ENCODE measurements at places on chromosomes 1 and 21.

DNA sequence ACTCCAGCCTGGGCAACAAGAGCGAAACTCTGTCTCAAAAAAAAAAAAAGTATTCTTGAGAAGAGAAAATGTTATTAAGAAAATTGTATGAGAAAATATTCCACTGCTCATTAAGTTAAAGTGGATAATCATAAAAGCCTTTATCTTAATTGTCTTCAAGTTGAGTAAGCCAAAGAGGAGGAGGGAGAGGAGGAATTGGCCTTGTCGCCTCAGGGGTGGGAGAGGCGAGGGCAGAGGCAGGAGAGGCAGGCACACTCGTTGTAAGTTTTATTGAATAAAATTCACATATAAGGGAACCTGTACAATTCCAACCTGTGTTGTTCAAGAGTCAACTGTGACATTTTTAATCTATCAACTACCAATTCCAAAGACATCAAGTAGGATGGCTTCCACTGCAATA is 820.3 kb downstream of the USP25 start:
- no peaks in the 10 kb centered on the region for H3K27me3 ChIP-seq
- H3K27ac ChIP-seq, result no peak overlapping the region
- no peak for DNase-seq
- no peaks in the 10 kb centered on the region for H3K36me3 ChIP-seq

GRCh38 chr1:57696043-57696442 is 272.2 kb upstream of the DAB1 start:
- H3K27me3 ChIP-seq, result no peaks in the 10 kb centered on the region
- DNase-seq, result no peak
- H3K4me1 ChIP-seq, result no peaks in the 10 kb centered on the region
- H3K36me3 ChIP-seq, result no peaks in the 10 kb centered on the region

DNA sequence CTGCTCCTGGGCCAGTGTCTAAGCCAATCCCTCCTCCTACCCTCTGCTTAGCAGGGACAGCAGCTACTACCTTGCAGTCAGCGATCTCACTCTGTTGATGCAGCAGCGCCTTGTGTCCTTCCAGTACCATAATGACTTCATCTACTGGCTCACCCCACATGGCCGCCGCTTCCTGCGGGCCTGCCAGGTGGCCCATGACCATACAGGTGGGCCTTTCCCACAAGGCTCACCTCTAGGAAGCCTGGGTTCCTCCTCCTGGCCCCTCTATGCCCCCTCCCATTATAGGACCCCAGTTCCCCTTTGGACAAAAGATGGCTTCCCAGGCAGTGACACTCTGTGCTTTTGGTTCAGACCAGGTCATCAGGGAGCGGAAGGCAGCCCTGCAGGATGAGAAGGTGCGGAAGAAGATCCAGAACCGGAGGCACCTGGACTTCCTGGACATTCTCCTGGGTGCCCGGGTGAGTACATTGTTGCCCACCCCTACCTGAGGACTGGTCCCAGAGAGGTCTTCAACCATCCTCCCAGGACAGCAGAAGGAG is 15.1 kb downstream of the CYP4B1 start:
- H3K27ac ChIP-seq, result no peak overlapping the region
- no peaks in the 10 kb centered on the region for H3K36me3 ChIP-seq
- DNase-seq, result no peak
- H3K4me1 ChIP-seq, result no peaks in the 10 kb centered on the region
- H3K4me3 ChIP-seq, result no peak overlapping the region

- no peak for DNase-seq
- H3K4me1 ChIP-seq, result no peaks in the 10 kb centered on the region
- H3K27ac ChIP-seq, result no peak overlapping the region
- no peak overlapping the region for H3K4me3 ChIP-seq
- H3K27me3 ChIP-seq, result no peaks in the 10 kb centered on the region
Observed at GRCh38 chr1:198462365-198463019, 78.0 kb downstream of the ATP6V1G3 start.

DNA sequence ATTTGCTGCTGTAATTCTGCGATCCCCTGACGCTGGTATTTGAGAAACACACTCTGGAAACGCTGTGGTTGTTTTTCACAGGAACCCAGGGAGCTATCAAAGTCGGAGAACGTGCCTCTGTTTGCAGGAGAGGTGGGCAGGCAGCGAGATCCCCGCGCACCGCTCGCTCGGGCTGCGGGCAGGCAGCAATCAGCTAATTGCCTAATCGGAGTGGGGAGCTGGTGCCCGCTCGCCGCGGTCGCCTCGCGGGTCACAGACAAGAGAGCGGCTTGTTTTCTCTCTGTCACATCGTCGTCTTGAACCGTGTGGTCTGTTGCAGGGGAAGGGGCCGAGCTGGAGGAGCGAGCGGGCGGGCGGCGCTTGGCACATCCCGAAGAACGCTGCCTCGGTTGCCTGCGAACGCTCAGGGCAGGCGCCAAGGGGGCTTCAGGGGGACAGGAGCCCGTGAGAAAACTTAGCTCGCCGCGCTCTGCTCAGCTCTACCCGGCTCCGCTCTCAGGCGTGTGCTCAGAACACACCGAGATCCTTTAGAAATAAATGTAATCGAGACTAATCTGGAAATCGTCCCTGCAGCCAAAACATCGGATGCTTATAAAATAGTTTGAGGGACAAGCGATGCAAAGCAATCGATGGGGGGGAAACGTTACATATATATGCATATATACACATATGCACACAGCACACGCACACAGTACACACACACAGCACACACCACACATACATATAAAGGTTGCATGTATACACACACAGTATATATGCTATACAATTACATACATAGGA is 93.6 kb upstream of the SMYD2 start:
- peaks cover 50% of the 10 kb centered on the region for H3K27me3 ChIP-seq
- DNase-seq, result no peak
- H3K4me1 ChIP-seq, result peaks cover 2% of the 10 kb centered on the region
- H3K36me3 ChIP-seq, result no peaks in the 10 kb centered on the region
- no peak overlapping the region for H3K27ac ChIP-seq
- H3K4me3 ChIP-seq, result no peak overlapping the region

DNA sequence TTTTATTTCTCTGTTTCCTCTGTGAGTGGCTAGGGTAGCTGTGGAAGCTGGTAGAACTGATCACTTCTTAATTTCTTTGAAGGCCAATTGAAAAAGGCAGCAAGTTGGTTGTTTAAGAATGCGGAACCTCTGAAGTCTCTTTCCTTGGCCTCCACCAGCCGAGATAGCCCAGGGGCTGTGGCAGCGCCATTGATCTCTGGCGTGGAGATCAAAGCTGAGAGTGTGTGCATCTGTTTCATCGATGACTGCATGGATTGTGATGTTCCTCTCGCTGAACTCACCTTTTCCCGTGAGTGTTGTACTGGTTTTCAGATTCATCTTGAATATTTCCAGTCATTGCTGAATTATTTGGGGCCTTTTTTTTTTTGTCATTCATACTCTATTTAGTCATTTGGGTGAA is 97.7 kb downstream of the VPS13D start:
- H3K27me3 ChIP-seq, result no peaks in the 10 kb centered on the region
- no peak overlapping the region for H3K4me3 ChIP-seq
- H3K27ac ChIP-seq, result no peak overlapping the region
- no peak for DNase-seq
- no peaks in the 10 kb centered on the region for H3K4me1 ChIP-seq
